ENCODE measurements at places on chromosomes 2 and 18.
A peak's percentile ranks its signal among the peaks of the same experiment; 100 is the strongest.

- DNase-seq: no peak
These were observed 855.2 kb upstream of the ID2 start for GRCh38 chr2:7826656-7827055.

- DNase-seq: no peak
These were observed 22.5 kb upstream of the REL start for GRCh38 chr2:60858897-60859311.

GRCh38 chr18:51666763-51667191, 469.3 kb upstream of the MEX3C start:
- DNase-seq: no peak

- no peak for DNase-seq
These were observed 182.7 kb downstream of the MC4R start for GRCh38 chr18:60189856-60190255.

- DNase-seq: no peak
These were observed 31.1 kb downstream of the DOK1 start for GRCh38 chr2:74585406-74586185.

- DNase-seq: no peak
These were observed 21.3 kb upstream of the FAM117B start for GRCh38 chr2:202613479-202613878.

DNA sequence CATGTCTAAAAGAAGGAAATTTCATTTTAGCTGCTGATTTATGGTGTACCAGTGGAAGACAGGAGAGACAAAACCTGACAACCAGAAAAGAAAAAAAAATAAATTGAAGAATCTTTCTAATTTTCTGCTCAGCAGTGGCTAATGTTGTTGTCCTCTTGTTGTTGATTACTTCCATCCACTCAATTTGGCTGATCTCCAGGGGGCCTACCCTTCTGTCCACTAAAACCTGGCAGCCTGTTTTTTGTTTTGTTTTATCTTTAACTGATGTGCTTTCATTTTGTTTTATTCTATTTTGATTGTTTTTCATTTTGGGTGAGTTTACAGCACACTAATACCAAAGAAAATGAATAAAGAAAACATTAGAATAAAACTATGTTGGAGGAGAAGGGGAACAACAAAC, 27.4 kb downstream of the TFPI start:
- no peak for DNase-seq

- no peak for DNase-seq
These were observed 518.5 kb downstream of the TSN start for GRCh38 chr2:122273785-122274419.

DNA sequence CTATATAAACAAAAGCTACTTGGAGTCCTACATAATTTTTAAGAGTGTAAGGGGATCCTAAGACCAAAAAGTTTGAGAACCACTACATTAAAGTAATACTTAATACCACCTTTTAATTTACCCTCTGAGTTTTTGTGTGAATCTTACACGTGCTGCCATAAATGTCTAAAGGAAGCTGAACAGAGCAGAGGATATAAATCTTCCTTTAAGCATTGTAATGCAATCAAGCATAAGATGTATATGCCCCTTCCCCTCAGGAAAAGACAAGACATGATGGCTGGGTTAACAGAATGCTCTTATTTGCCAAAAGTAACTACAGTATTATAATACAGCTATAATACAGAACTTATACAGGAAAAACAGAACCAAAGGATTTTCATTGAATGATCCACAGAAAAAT, 2.9 kb downstream of the ESCO1 start:
- no peak for DNase-seq

GRCh38 chr2:217792626-217793527, 209.9 kb downstream of the TNS1 start:
- no peak for DNase-seq

- no peak for DNase-seq
These were observed 470.1 kb downstream of the TMX3 start for GRCh38 chr18:68244786-68245185.

- no peak for DNase-seq
These were observed 84.6 kb downstream of the FAM210A start for GRCh38 chr18:13641551-13642439.

GRCh38 chr2:101679801-101680487, 17.6 kb upstream of the MAP4K4 start:
- DNase-seq: no peak

- no peak for DNase-seq
These were observed 284.6 kb downstream of the DPP10 start for GRCh38 chr2:114727012-114727411.

- no peak for DNase-seq
These were observed 124.9 kb downstream of the ARHGAP15 start for GRCh38 chr2:143254110-143254509.

DNA sequence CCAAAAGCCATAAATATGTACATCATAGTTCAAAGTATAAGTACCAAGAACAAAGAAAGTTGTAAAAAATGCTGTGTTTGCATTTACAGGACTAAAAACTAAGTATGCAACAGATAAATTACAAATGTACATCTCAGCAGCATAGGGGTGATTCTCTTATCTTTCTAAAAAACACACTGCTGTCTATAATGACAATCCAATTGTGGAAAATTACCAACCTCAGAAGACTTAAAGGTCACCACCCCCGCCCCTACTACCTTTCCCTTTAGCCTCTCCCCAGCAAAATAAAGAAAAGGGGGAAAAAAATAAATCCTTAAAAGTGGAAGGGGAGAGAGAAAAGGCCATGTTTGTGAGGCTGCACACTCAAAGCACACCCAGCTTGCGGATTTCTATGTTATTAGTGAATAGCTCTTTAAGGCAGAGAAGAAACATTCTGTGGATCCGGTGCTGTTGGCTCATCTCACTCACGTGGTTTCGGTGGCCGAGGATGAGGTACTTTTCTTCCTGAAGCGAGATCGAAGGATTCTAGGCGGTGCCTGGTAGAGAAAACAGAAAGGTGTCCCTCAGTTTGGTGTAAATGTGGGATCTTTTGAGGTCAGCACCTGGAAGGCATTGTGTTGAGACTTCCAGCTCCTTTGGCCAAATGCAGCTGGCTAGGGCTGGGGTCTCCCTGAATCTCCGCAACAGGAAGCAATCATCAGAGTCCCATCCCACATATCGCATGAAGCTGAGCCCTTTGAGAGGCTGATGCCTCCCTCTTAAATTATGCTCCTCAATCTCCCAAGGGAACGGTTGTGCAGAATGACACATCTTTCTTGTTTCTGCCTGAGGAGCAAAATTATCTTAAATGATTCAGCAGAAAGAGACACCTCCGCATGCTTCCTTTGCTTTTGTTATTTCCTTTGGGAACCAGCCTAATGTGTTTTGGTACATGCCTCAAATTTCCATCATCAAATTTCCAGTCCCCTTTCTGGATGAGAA, 17.6 kb downstream of the MRPL35 start:
- DNase-seq: no peak

- DNase-seq: peak; percentile 91
These were observed at the start of gene PNO1 for GRCh38 chr2:68157402-68158133. Gene PNO1, plus strand, starts transcription at chr2:68157888. Its CDS starts 47 bp downstream, at chr2:68157935.

DNA sequence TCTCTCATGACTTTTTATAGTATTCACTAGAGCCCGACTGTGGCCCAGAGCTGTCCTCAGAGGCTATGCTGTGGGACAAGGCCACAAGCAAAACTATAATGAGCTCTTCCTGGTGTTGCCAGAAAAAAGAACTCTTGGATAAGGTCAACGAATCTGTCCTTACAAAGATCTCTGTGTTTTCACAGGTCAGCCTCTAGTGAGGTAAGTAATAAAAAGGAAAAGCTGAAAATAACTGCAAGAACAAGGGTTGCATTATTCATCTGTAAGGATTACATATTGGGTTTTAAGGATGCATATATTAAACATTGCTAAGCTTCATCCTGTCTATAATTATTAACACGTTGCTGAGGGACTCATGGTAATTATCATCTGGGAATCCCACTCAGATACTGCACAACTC, 62.8 kb upstream of the ATL2 start:
- no peak for DNase-seq

DNA sequence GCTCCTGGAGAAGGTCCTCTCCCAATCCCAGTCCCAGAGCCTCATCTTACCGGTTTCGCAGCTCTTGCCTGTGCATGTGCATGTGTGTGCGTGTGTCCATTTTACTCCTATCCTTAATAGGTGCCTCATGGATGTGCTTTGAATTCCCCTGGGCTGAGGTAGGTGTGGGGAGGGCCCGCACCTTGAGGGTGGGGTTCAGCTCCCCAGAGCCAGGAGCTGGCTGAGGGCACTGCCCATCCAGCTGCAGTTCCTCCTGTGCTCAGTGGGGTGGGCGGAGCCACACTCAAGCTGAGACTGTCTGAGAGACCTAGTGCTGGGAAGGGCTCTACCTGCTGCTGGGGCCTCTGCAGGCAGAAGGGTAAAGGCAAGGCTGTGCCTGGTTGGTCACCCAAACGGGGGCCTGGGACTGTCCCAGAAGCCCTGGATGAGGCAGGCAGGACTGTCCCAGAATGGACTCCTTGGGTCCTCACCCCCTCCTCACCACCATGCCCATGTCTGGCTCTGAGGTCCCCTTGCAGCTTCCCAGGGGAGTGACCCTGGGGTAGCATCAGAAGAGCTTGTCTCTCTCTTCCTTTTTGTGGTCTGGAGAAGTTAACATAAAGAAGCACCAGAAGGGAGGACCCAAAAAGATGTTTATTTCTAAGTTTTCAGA, 8.9 kb downstream of the GDF7 start:
- peak; percentile 70 for DNase-seq

DNA sequence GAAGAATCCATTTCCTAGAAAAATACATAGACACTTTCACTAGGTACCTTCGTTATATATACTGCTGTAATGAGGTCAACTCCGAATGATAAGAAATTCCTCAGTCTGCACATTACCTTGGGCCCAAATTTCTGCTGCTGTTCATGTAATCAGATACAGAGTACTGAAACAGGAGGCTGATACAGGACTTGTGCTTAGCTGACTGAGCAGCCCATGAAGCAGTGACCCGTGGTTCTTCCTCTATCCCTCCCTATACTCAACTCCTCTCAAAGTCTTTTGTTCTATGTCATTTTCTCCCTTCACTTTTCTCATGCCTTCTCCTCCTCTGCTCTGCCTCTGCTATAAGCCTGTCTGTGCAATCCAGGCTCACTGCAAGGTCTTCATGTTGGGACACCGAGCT, 57.5 kb upstream of the ST8SIA5 start:
- DNase-seq: no peak

DNA sequence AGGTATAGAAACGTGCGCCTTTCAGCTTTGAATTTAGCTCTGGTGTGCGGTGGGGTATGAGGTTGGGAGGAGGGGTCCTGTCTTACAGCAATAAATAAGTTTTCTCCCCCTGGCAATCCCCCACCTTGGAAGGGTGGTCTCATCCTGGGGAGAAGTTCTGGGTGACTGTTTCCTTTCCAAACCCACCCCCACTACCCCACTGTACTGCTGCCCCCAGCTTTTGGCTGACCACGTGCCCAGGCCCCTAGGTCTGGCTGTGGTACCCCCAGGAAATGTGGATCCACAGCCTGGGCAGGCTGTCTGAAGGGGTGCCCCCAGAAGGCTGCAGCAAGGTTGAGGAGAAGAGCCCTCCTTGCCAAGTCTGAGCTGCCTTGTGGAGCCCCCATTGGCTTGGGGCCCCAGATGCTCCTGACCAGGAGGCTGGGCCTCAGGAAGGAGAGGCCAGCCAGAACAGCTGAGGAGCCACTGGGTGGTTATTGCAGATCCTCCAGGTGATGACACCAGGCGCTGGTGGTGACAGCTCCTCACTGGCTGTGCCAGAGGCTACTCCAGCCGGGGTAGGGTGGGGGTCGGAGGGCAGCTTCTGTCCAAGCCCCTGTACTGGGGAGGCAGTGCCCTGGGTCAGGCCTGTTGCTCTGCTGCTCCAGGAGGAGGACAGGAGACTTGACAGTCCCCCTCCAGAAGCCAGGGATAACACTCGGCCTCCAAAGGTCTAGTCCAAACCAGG, 24.2 kb downstream of the CCT7 start:
- no peak for DNase-seq
